ENCODE measurements at places on chromosomes 4 and X.

- no peak for DNase-seq
These were observed 1404.1 kb upstream of the IGFBP7 start for GRCh38 chr4:58514299-58514698.

- no peak for DNase-seq
These were observed 57.8 kb downstream of the DCLK2 start for GRCh38 chr4:150136036-150136435.

DNA sequence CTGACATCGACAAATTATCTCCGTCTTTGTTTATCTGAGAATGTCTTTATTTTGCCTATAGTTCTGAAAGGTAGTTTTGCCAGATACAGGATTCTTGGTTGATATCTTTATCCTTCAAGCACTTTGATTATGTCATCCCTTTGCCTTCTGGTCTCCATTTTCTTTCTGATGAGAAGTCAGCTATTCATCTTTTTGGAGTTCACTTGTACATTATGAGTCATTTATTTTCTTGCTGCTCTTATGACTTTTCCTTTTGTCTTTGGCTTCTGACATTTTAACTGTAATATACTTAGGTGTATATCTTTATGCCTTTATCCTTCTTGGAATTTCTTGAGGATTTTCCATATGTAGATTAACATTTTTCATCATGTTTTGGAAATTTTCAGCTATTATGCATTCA lies 51.4 kb downstream of the SHROOM4 start:
- DNase-seq: no peak

DNA sequence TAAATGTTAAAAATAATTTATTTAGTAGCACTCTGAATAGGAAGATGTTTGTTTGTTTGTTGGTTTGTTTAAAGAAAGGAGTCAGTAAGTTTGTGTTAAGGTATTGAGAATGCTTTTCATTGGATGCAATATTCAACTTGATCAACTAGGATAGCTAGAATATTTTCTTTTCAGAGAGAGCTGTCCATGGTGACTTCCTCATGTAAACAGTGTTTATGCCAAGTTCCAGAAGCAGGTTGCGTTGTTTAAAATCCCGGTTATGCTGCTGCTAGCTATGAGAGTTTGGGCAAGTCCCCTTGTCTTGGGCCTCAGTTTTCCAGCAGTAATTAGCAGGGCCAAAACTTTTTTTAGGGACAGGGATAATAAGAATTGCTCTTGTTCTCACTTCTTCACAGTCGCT lies 876.2 kb upstream of the HS3ST1 start:
- no peak for DNase-seq

DNA sequence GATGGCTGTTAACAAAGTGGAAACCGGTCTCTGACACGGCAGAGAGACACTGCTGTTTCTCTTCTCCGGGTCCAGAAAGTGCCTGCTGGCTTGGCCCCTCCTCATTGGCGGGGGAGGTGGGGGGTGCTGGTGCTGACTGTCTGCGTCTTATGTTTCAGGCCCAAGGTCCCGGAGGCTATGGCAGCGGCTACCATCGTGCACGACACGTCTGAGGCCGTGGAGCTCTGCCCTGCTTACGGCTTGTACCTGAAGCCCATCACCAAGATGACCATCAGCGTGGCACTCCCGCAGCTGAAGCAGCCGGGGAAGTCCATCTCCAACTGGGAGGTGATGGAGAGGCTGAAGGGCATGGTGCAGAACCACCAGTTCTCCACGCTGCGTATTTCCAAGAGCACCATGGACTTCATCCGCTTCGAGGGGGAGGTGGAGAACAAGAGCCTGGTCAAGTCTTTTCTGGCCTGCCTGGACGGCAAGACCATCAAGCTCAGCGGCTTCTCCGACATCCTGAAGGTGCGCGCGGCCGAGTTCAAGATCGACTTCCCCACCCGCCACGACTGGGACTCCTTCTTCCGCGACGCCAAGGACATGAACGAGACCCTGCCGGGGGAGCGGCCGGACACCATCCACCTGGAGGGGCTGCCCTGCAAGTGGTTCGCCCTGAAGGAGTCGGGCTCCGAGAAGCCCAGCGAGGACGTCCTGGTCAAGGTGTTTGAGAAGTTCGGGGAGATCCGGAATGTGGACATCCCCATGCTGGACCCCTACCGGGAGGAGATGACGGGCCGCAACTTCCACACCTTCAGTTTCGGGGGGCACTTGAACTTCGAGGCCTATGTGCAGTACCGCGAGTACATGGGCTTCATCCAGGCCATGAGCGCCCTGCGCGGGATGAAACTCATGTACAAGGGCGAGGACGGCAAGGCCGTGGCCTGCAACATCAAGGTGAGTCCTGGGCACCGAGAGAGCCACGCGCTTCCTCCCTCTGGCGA lies 2.2 kb downstream of the AKAP17A start:
- no peak for DNase-seq

Data from NCI-H460 (cell line).